Panc1 (cell line): ENCODE measurements at places on chromosomes 3 and 15. TPM values are rescaled to one million over a fixed set of nuclear protein-coding genes. Genes with fewer than 3 reads are reported as not detected.

- H3K36me3 ChIP-seq = no peaks in the 10 kb centered on the region
- DNase-seq = no peak
- no peaks in the 10 kb centered on the region for H3K4me1 ChIP-seq
Observed at GRCh38 chr15:33766389-33766788, 201.9 kb upstream of the CHRM5 start.

Gene SLC9A9
- not detected for total RNA-seq

- no peak overlapping the region for H3K27ac ChIP-seq
- no peaks in the 10 kb centered on the region for H3K36me3 ChIP-seq
- no peaks in the 10 kb centered on the region for H3K27me3 ChIP-seq
- H3K4me3 ChIP-seq = no peak overlapping the region
- DNase-seq = no peak
Observed at GRCh38 chr3:106629215-106629832, 747.9 kb upstream of the CCDC54 start.

DNA sequence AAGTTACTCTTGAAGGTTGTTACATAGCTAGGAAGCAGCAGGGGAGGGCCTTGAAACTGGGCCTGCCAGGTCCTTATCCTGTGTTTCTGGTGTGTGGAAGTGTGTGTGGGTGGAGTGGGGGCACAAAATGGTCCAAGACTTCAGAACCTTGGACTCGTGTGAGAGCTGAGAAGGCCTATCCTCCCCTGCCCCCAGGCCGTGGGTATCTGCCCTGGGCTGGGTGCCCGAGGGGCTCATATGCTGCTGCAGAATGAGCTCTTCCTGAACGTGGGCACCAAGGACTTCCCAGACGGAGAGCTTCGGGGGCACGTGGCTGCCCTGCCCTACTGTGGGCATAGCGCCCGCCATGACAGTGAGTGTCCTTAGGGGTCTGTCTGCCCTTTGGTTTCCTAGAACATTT lies 4.5 kb downstream of the CHRD start:
- H3K36me3 ChIP-seq = no peaks in the 10 kb centered on the region
- no peak overlapping the region for H3K4me3 ChIP-seq
- H3K27ac ChIP-seq = no peak overlapping the region
- DNase-seq = no peak

Gene OIP5
- total RNA-seq = 26.7 TPM

DNA sequence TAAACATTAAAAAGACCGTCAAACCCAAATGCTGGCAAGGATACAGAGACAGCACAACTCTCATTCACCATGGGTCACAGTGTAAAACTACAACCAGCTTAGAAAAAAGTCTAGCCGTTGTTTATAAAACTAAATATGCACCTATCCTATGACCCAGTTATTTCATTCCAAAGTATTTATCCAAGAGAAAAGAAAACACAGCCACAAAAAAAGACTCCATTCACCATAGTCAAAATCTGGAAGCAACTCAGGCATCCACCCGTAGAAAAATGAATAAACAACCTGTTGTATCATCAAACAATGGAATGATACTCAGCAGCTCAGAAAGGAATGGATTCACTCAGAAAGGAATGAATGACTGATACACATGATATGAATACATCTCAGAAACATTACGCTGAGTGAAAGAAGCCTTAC lies 28.6 kb downstream of the PLD1 start:
- DNase-seq = peak; percentile 53
- no peaks in the 10 kb centered on the region for H3K36me3 ChIP-seq
- H3K27ac ChIP-seq = peak overlapping the region; percentile 66
- H3K4me3 ChIP-seq = no peak overlapping the region

GRCh38 chr3:190205739-190206138 lies 85.0 kb upstream of the P3H2 start:
- no peaks in the 10 kb centered on the region for H3K36me3 ChIP-seq
- H3K4me3 ChIP-seq = no peak overlapping the region
- no peak overlapping the region for H3K27ac ChIP-seq
- H3K27me3 ChIP-seq = no peaks in the 10 kb centered on the region
- DNase-seq = no peak
- peaks cover 3% of the 10 kb centered on the region; the same call in 1 of the 2 replicates for H3K4me1 ChIP-seq

GRCh38 chr3:158768881-158769543 lies 32.8 kb upstream of the MFSD1 start:
- no peak for DNase-seq
- no peaks in the 10 kb centered on the region for H3K27me3 ChIP-seq
- peak overlapping the region; percentile 65 for H3K27ac ChIP-seq
- no peak overlapping the region for H3K4me3 ChIP-seq

Gene FEZF2
- total RNA-seq = not detected

DNA sequence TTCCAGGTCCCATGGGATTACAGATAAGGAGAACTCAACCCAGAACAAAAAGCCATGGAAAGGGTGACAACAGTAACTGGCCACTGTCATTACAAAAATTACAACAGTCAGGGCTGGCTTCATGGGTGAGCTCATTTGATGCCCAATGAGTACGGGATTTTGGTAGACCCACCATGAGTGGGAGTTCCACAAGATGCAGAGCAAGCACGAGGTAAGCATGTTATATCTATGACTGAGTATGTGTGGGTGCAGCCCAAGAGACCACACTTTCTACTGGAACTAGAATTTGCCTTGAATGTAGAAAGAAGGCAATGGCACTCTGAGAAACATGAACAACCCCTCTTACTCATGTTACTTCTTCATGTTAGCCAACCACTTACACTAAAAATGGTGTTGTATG lies 83.3 kb downstream of the IGF2BP2 start:
- no peak overlapping the region for H3K27ac ChIP-seq
- no peaks in the 10 kb centered on the region for H3K36me3 ChIP-seq

GRCh38 chr3:171266034-171266739 lies 194.0 kb downstream of the TNIK start:
- H3K27me3 ChIP-seq = peaks cover 8% of the 10 kb centered on the region
- no peaks in the 10 kb centered on the region for H3K36me3 ChIP-seq
- H3K4me1 ChIP-seq = no peaks in the 10 kb centered on the region
- H3K27ac ChIP-seq = no peak overlapping the region
- no peak overlapping the region for H3K4me3 ChIP-seq

Gene SYNPR
- total RNA-seq = not detected

DNA sequence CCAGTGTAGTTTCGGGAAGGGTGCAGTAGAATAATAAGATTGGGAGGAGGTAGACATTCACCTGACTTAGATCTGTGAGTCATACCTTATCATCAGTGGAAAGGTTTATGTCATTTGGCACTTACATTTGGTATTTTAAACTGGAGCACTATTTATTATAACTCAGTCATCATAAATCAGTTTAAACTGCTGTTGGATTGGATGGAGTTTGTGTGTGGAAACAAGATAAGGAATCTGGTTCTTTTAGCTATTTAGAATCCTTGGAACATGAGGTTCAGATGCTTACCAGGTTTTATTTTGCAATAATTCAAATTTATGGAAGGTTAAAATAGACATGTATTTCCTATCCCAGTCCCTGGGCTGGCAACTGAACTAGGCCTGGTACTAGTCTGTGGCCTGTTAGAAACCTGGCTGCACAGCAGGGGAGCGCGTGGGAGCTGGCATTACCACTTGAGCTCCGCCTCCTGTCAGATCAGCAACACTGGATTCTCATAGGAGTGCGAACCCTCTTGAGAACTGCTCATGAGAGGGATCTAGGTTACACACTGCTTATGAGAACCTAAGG lies 34.5 kb downstream of the ZFAND6 start:
- no peak overlapping the region for H3K27ac ChIP-seq
- peaks cover 12% of the 10 kb centered on the region; the same call in 1 of the 2 replicates for H3K4me1 ChIP-seq
- no peaks in the 10 kb centered on the region for H3K36me3 ChIP-seq

Gene FETUB
- total RNA-seq = not detected

DNA sequence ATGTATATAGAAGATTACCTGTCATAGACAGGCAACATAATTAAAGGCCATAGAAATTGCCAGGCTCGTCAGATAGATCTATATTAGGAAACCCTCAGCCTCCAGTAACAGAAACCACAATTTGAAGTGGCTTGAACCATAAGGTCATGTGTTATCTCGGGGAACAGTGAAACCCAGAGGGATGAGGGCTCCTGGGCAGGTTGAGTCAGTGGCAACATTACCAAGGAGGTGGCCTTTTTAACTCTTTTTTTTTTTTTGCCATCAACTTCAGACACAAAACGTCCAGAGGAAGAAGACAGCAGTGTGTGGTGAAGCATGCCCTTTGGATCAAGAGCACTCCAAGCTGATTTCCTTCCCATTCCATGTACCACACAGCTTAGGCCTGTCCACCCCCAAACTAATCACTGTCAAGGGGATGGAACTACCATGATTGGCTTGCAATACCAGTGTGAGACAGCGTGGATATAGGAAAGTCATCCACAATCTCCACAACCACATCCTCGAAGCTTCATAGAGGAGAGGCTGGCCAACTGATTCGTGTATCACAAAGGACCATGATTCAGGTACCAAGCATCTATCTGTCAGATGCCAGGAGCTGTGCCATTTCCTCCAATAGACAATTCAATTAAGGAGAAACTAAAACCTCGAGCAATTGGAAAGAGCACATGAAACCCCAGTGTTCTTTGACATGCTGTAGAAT lies 999 bp upstream of the KIF7 start:
- no peaks in the 10 kb centered on the region; the same call in 1 of the 2 replicates for H3K27me3 ChIP-seq
- H3K4me3 ChIP-seq = no peak overlapping the region
- no peak overlapping the region for H3K27ac ChIP-seq
- H3K4me1 ChIP-seq = no peaks in the 10 kb centered on the region
- no peak for DNase-seq

- peak overlapping the region; percentile 97 for H3K27ac ChIP-seq
- no peaks in the 10 kb centered on the region for H3K36me3 ChIP-seq
- H3K4me3 ChIP-seq = no peak overlapping the region
- H3K27me3 ChIP-seq = no peaks in the 10 kb centered on the region
- peak; percentile 89 for DNase-seq
Observed at GRCh38 chr3:58049143-58049785, 41.0 kb downstream of the FLNB start.

GRCh38 chr3:14000556-14000955 lies 120.7 kb upstream of the WNT7A start:
- no peak overlapping the region for H3K27ac ChIP-seq
- no peaks in the 10 kb centered on the region for H3K4me1 ChIP-seq
- no peak overlapping the region for H3K4me3 ChIP-seq
- no peaks in the 10 kb centered on the region for H3K27me3 ChIP-seq
- no peak for DNase-seq

Gene CLK3
- 69.8 TPM for total RNA-seq

GRCh38 chr3:67940210-67940952 lies 286.0 kb upstream of the SUCLG2 start:
- DNase-seq = no peak
- no peak overlapping the region for H3K27ac ChIP-seq
- no peaks in the 10 kb centered on the region for H3K27me3 ChIP-seq
- no peaks in the 10 kb centered on the region for H3K4me1 ChIP-seq

DNA sequence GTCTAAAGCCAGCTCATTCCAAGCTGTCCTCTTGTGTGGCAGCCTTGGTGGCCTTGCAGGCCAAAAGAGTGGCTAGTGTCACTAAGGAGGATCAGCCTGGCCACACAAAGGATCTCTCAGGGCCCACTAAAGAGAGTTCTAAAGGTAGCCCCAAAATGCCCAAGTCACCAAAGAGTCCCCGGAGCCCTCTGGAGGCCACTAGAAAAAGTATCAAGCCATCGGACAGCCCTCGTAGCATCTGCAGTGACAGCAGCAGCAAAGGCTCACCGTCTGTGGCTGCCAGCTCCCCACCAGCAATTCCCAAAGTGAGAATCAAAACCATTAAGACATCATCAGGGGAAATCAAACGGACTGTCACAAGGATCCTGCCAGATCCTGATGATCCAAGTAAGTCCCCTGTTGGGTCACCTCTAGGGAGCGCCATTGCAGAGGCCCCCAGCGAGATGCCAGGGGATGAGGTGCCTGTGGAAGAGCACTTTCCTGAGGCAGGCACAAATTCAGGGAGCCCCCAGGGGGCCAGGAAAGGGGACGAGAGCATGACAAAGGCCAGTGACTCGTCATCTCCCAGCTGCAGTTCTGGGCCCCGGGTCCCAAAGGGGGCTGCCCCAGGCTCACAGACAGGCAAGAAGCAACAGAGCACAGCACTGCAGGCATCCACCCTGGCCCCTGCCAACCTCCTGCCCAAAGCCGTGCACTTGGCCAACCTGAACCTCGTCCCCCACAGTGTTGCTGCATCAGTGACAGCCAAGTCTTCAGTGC lies 33.5 kb upstream of the ALPK3 start:
- no peak for DNase-seq
- peaks cover 10% of the 10 kb centered on the region; the same call in 1 of the 2 replicates for H3K36me3 ChIP-seq
- H3K4me3 ChIP-seq = no peak overlapping the region
- H3K27ac ChIP-seq = no peak overlapping the region
- H3K27me3 ChIP-seq = no peaks in the 10 kb centered on the region
- H3K4me1 ChIP-seq = no peaks in the 10 kb centered on the region

Gene IL17RD
- 3.5 TPM for total RNA-seq

- H3K4me3 ChIP-seq = no peak overlapping the region
- H3K4me1 ChIP-seq = no peaks in the 10 kb centered on the region
- no peaks in the 10 kb centered on the region for H3K36me3 ChIP-seq
- no peak for DNase-seq
- H3K27me3 ChIP-seq = no peaks in the 10 kb centered on the region
Observed at GRCh38 chr3:115982629-115983028, 359.3 kb downstream of the GAP43 start.

DNA sequence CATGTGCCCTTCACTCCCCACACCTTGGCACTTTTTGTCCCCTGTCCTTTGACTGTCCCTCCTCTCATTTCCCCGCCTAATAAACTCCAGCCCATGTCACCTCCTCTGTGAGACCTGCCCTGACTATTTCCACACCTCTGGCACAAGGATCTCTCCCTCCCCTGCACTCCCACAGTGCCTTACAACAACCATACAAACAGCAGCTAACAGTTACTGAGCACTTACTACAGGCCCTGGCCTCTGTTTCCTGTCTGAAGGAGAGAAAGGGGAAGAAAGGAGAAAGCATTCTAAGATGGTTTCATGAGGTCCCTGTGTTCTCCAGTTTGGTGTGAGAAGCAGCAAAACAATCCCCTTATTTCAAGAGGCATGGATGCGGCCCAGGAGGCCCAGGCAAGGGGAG lies 20.0 kb upstream of the TRH start:
- no peaks in the 10 kb centered on the region for H3K36me3 ChIP-seq
- no peak overlapping the region for H3K4me3 ChIP-seq
- H3K27me3 ChIP-seq = peaks cover 5% of the 10 kb centered on the region; the same call in 1 of the 2 replicates
- H3K4me1 ChIP-seq = no peaks in the 10 kb centered on the region

Gene ZNF80
- not detected for total RNA-seq

Gene CPLX3
- not detected for total RNA-seq

GRCh38 chr3:43619588-43619987 lies 2.2 kb downstream of the ANO10 start:
- H3K27ac ChIP-seq = no peak overlapping the region
- H3K27me3 ChIP-seq = no peaks in the 10 kb centered on the region
- no peaks in the 10 kb centered on the region; the same call in 1 of the 2 replicates for H3K36me3 ChIP-seq
- H3K4me1 ChIP-seq = peaks cover 3% of the 10 kb centered on the region; the same call in 1 of the 2 replicates
- H3K4me3 ChIP-seq = no peak overlapping the region
